Activated CD4-positive, alpha-beta T cell treated with anti-CD3 and anti-CD28 coated beads, Interleukin-10, Interleukin-2, amounts not matched to agents 100 ng/mL and 50 ng/mL, durations not matched to agents 16 hours and 8 hours (primary cell): ENCODE measurements at places on chromosomes 7 and 10.

GRCh38 chr10:2978111-2978510 lies 89.2 kb upstream of the PFKP start:
- DNase-seq, result peak; percentile 50

GRCh38 chr7:55488216-55488615 lies 84.1 kb downstream of the VOPP1 start:
- no peak for DNase-seq

DNA sequence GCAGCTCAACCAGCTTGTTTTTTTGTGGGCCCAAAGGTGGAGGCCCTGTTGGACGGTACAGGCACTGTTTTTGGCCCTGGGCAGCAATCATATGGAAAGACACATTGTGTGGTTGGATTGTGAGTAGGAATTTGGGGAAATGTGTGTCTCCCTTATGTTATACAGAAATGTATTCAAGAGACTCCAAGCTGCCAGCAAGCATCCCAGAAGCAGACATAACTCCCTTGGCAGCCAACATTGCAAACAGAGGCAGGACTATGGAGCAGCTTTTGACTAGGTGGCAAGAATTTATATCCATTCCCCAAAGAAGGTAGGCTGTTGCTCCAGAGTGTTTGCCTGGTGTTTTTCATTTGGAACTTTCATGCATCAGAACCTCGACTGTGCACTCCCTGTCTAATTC lies 104.9 kb downstream of the BUB3 start:
- DNase-seq, result no peak

DNA sequence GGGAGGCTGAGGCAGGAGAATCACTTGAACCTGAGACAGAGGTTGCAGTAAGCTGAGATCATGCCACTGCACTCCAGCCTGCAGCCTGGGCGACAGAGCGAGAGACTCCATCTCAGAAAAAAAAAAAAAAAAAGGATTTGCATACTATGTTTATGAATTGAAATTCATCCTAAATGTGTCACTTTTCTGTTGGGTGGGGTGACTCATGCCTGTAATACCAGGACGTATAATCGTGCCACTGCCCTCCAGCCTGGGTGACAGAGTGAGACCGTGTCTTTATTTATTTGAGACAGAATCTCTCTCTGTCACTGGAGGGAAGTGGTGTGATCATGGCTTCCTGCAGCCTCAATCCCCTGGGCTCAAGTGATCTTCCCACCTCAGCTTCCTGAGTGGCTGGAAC lies 5.8 kb downstream of the ZNF212 start:
- DNase-seq, result peak; percentile 80

- DNase-seq, result no peak
Observed at GRCh38 chr7:3861941-3862340, 560.9 kb downstream of the SDK1 start.

GRCh38 chr7:151885202-151885580 lies 8.3 kb upstream of the PRKAG2 start:
- DNase-seq, result no peak

DNA sequence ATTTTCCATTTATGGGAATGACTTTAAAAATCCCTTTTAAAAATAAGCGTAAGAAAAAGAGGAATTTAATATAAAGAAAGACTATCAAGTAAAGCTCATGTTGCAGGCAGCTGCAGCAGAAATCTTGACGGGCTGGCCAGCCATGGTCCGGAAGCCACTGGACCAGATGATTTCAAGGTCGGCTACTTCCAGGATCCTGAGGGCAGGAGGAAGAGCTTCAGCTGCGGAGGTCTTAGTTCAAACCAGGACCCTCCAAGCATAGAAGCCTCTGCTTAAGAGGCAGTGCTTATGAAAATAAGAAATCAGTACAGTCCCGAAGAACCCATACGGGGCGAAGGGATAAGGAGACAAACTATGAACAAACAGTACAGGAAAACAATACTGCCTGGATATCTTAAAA lies 220.2 kb upstream of the CELF2 start:
- DNase-seq, result no peak

GRCh38 chr7:101185258-101185839 lies 5.3 kb upstream of the NAT16 start:
- no peak for DNase-seq

- no peak for DNase-seq
Observed at GRCh38 chr10:76318211-76318610, 886.8 kb downstream of the LRMDA start.

DNA sequence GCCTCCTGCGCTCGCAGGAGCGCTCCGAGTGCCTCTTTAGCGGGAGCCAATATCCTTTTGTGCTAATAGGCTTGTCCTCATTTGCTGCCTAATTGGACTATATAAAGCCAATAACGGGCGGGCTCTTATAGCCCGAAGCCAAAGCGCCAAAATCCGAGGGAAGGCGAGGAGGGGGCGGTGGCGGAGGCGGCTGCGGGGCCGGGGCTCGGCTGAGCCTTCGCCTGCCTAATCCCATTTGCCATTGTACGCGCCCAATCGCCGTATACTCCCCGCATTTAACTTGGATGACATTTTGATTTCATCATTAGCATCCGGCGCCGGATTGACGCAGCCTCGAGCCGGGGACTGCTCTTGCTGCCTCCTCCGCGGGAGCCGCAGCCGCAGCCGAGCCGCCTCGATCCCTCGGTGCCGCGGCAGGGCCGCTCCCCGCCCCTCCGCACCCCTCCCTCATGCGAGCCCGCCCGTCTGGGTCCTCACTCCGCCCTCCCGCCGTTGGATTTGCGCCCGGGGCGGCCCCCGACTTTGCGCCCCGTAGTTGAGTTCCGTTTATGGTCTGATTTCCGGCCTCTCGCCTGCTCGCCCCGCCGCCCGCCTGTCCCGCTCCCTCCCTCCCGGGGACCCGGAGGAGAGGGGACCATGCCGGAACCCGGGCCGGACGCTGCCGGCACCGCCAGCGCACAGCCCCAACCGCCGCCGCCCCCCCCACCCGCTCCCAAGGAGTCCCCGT lies at the start of gene HMX3:
TSS of gene HMX3 (plus strand) at position 556 of the 727 bp plus-strand sequence. CDS start at position 637, 81 bp downstream.
- no peak for DNase-seq

DNA sequence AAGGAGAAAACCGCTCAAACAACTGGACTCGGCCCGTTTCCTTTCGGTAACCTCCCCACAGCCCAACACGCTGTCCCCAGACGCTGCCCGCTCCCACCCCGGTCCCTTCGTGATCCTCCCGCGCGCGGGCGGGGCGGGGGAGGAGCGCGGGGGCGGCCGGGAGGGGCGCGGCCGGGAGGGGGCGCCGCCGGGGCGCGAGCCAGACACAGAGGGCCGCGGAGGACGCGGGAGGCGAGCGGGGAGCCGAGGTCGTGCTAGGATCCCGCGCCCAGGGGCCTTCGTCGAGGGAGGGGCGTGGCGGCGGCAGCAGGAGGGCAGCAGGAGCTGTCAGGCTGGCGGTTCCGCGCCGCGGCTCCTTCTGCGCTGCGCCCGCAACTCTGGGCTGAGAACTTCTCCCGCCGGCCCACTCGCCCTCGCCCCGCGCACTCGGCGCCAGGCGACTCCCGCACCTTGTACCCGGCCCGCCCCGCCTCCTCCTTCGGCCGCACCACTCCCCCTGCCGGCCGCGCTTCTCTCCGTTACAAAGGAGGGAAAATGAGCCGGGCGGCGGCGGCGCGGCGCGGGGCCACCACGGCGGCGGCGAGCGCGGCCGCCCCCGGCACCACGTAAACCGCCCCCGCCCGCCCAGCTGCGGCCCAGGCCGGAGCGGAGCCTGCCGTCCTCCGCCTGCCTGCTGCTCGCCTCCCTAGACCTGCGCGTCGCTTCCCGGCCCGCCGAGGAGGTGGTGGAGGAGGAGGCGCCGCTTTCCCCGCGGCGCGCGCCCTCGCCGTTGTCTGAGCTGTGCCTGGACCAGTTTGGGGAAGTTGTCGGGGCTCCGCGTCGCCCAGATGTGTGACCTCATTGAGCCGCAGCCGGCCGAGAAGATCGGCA lies at the start of gene CDK14:
TSS of gene CDK14 (plus strand) at position 521 of the 870 bp plus-strand sequence. CDS start at position 828, 307 bp downstream.
- peak; percentile 48 for DNase-seq

DNA sequence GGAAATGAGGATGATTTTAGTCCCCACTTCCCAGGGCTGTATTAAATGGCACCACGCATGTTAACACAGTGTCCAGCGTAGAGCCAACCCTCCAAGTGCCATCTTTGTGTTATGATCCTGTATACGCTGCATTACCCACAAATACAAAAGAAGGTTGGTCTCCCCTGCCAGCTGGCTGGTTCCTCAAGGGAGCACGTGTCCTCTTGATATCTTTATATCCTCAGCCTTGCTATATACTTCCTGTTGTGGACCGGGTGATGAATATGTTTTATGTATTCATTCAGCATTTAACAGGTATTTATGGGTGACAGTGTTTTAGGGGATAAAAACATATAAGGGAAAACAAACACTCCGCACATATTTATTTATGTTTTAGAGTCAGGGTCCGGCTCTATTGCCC lies 23.2 kb upstream of the PRRT4 start:
- DNase-seq, result no peak

GRCh38 chr7:150359622-150360362 lies 8.8 kb upstream of the REPIN1 start:
- no peak for DNase-seq

DNA sequence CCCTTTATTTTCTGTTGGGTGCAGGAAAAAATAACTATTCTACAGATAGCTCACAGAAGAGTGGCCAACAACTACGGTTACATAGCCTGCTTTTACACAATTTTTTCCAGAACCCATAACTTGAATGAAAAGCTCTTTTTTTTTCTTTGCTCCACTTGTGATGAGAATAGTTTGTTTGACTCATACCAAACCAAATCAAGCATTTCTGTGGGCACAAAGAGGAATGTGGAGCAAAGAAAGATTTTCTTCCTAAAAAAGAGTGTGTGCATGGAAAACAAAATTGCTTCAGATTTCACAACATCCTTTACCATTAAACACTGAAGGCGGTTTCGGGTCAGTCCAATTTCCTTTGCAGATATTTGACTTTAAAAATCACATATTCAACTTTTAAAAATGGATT lies 54.8 kb upstream of the RAB11FIP2 start:
- no peak for DNase-seq

- DNase-seq, result no peak
Observed at GRCh38 chr7:16741676-16742075, 11.9 kb upstream of the TSPAN13 start.

- DNase-seq, result peak; percentile 15
Observed at GRCh38 chr10:93680412-93681047, 21.9 kb downstream of the FRA10AC1 start.

DNA sequence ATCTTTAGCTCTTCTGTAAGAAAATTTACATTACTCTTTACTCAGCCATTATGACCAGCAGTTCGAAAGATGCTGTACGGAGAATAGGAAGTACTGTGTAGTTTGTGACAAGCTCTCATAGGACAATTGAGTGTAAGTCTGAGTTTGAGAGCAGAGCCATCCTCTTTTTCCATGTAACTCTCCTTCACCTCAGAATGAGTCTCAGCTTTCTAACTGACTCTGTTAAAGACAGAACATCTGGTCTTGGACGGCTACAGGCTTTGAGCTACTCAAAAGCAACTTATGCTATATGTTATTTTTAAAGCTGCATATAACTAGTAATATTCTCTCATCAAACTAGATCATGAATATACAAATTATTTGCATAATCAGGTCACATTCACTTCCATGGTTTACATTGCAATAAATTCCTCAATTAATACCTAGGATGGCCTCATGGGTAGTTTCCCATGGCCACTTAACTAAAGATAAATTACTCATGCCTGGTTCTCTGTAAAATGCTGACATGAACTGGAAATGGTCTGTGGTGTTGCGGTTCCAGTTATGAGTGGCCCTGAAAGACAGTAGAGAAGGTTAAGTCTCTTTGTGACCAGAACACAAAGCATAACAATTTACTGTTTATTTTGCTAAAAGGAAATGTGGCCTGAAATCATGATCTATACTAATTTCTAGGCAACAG lies 358.7 kb downstream of the PHF14 start:
- DNase-seq, result peak; percentile 72

DNA sequence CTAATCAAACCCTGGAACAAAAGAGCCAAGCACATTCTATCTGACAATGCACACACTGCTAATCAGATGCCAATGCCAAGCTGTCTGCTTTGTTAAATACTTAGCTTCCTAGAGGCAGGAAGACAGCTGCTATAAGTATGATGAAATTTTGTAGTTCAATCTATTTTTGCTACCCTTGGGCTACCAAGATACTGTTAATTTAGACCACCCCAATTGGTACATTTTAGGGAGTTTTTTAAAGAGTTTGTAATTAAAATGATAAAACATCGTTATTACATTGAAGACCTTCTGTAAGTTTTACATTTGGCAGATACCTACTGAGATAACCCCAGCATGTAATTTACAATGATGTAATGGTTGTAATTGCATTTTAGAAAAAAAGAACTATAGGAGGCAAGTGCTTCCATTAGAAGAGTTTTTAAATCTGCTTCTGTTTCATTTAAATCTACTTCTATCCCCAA lies 268.5 kb downstream of the ADK start:
- no peak for DNase-seq

DNA sequence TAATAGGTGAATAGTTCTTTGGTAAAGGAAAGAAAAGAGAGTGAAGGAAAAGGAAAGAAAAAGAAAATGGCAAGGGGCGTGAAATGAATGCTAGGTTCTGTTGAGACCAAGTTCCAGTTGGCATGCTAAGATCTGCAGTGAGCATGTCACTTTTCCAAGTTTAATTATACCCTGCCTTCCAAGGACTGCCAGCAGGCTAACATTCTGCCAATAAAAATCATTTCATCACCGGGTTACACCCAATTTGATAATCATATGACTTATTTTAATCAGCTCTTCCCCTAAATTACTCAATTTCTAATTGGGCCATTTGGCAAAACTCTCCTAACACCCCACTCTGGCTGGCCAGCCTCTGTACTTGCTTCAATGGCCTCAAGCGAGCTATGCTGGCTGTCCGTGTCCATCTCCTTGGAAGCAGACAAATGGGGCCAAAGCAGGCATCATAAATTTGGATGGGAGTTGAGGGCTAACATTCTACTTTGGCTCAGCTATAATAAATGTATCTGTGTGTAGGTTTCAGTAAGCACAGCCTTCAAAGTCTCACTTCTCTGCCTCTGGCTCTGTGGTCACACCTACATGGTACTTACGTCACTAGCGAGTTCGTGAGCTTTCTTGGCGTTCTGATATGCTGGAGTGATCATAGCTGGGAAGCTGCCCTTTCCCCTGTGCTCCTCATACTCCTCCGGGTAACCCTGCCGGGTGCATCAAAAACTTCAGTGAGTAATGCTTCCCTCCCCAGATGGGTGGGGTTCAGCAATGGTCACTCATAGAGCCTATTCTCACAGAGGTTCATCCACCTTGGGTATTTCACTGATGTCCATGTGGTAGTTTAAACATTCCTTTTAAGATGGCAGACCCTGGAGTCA lies 17.3 kb downstream of the NRAP start:
- no peak for DNase-seq

- no peak for DNase-seq
Observed at GRCh38 chr7:138006106-138006505, 4.2 kb upstream of the CREB3L2 start.

GRCh38 chr7:41203542-41203941 lies 499.3 kb downstream of the INHBA start:
- DNase-seq, result no peak
